ENCODE measurements at places on chromosomes 16 and 17.

DNA sequence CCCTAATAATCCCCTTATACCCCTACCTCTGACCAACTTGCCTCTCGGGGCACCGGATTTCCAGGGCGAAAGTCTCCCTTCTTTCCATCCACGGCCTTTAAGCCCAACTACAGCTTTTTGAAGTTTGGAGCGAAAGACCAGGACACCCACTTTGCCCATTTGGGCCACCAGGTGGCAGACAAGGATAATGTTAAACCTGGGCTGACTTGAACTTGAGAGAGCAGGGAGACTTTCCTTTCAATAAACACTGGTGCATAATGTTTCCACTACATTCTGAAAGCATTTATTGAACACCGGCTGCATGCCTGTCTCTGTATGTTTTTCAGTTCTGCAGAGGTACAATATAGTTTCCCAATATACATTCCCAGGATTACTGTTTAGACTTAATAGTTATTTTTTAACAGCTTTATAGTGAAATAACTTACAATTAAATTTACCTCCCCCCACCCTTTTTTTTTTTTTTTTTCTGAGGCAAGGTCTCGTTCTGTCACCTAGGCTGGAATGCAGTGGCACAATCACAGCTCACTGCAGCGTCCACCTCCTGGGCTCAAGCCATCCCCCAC is 6.9 kb upstream of the CES3 start:
- DNase-seq: no peak

- DNase-seq: no peak
These were observed 339.8 kb upstream of the TNRC6C start for GRCh38 chr17:77618731-77619130.

- no peak for DNase-seq
These were observed 175.6 kb upstream of the IRX3 start for GRCh38 chr16:54462151-54462651.

GRCh38 chr16:53219795-53220454 is 165.1 kb downstream of the CHD9 start:
- no peak for DNase-seq

DNA sequence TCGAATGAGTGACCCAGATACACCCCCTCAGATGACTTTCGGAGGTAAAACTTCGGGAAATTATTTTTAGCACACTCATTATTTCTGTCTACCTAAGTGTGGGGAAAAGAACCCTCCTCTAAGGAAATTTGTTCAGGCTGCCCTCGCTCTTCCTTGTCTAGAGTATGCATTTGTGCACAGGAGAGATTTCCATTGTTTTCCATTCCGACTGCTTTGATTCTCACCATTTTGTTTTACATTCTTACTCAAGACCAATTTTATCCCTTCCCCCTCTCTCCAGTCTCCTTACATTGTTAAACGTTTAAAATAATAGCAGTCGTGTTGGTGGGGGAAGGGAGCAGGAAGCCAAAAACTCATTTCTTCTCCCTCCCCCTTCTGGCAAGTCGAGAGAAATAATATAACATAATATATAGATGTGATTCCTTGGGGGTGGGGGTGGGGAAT is 1.5 kb upstream of the CHD3 start:
- no peak for DNase-seq

- no peak for DNase-seq
These were observed 133.6 kb downstream of the AATF start for GRCh38 chr17:37082311-37082860.

- DNase-seq: no peak
These were observed 10.6 kb downstream of the CAMKK1 start for GRCh38 chr17:3882276-3882675.

- no peak for DNase-seq
These were observed 64.3 kb downstream of the ZDHHC7 start for GRCh38 chr16:84947022-84947421.

DNA sequence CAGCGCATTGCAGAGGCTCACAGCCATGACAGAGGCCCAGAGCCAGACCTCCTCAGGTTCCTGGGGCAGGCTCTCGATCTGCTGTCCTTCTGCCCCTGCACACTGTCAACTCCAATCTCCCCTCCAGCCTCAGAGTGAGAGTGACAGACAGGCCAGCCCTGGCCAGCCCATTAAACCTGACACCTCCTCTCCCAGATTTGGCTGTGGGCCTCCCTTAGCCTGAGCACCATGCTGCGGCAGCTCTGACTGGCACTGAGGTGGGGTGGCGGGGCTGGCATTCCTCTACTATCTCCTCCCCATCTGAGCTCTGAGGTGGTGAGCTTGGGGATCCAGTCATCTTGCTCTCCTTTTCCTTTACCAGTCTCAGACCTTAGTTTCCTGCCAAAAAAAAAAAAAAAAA is 15.5 kb upstream of the C1QL1 start:
- DNase-seq: no peak

GRCh38 chr17:66789961-66790437 is 44.9 kb upstream of the CACNG5 start:
- DNase-seq: no peak

- DNase-seq: no peak
These were observed 86.2 kb upstream of the CDC42EP4 start for GRCh38 chr17:73397856-73398540.

- DNase-seq: no peak
These were observed 55.9 kb upstream of the PLCG2 start for GRCh38 chr16:81723098-81723723.

DNA sequence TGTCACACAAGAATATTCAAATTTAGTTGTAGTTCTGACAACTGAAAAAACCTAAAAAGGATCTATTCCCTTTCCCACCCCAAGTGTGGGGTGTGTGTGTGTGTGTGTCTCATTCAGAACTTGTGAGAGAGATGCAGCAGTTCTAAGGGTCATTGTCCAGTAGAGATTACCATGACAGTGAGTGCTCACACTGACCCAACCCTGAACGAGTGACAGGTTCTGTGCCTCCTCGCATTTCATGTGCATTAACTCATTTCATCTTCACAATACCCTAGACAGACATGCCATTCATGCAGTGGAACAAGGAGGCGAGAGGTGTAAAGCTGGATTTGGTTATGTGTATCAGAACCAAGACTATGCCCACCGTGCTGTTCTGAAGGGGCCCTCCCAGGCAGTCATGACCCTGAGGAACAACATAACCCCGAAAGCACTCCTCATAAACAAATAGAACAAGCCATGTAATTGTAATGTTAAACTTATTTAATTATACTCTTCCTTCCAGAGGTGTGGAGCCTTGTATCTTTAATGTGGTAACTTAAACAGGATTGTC is 102.1 kb downstream of the CLEC16A start:
- no peak for DNase-seq

- no peak for DNase-seq
These were observed 19.1 kb upstream of the KPNB1 start for GRCh38 chr17:47630614-47631013.

All from cortex of kidney (tissue), 1 donor.